CMK (cell line): ENCODE measurements at places on chromosomes 13 and 19.

DNA sequence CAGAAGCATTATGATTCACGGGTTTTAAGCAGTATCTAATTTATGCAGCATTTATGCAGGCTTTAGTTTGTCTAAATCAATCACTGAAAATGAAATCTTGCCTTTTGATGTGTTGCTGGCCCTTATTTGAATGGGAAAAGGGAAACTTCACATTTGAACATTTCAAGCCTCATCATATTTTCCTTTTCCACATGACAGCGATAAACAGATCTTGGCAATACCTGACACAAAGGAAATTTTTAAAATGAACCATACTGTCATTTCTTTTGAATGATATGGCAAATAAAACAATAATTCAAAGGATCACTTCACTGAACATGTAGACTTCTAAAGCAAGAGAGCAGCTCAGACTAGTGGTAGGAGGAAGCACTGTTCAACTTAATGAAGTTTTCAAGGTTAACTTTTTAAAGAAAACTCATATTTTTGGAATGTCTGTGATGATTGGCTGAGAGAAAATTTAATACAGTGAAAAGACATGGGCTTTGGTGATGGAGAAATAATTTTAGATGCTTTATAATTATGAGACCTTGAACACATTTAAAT is 198.1 kb downstream of the OXGR1 start:
- DNase-seq = no peak

GRCh38 chr13:83845106-83845505 is 37.2 kb downstream of the SLITRK1 start:
- no peak for DNase-seq

GRCh38 chr13:42218576-42218975 is 53.4 kb upstream of the AKAP11 start:
- no peak for DNase-seq

DNA sequence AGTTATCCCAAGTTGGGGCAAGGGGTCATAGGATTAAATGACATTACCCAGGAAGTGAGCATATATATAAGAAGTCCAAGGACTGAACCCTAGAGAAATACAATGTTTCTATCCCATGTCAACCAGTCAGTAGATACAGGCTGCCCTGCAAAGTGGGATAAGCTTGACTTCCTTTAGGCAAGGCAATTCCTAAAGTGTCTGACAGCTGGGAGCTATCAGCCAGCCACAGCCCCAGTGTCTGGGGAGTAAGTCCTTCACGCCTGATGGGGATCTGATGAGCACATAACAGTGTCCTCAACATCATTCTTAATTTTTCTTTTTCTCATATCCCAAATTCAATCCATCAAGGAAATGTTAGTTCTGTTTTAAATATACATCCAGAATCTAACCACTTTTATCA is 54.1 kb downstream of the DNAJC15 start:
- DNase-seq = no peak

DNA sequence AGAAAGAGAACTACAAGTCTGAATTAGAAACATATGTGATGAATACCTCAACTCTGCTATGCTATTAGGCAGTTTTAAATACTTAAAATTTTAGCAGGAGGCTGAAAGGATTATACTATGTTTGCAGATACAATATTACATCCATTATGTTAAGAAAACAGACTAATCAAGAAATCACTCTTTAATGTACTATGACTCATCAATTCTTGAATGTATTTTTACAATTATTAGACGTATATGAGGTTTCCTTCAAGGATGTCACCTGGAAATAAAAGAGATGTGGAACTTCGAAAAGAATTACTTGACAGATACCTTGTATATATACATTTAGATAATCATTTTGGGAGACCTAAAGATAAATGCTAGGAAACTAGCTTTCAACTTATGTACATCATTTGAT is 835.6 kb upstream of the MIR17HG start:
- DNase-seq = no peak

GRCh38 chr13:110957181-110957884 is 42.5 kb upstream of the ANKRD10 start:
- no peak for DNase-seq

GRCh38 chr19:18057557-18057956 is 29.2 kb downstream of the IL12RB1 start:
- DNase-seq = no peak
